RPMI7951 (cell line): ENCODE measurements at places on chromosomes 13 and 19. TPM values are rescaled to one million over a fixed set of nuclear protein-coding genes. Genes with fewer than 3 reads are reported as not detected.

GRCh38 chr19:42268704-42269477 is at the start of gene CIC:
TSS of gene CIC (plus strand) at chr19:42269252. CDS start at chr19:42271784, 2,532 bp downstream.
- peak; percentile 100 for DNase-seq

The ANKRD24 gene
- under 0.01 and 0.12 TPM in 2 replicates for total RNA-seq

GRCh38 chr13:49759503-49759902 is 33.0 kb downstream of the KPNA3 start:
- DNase-seq: no peak

DNA sequence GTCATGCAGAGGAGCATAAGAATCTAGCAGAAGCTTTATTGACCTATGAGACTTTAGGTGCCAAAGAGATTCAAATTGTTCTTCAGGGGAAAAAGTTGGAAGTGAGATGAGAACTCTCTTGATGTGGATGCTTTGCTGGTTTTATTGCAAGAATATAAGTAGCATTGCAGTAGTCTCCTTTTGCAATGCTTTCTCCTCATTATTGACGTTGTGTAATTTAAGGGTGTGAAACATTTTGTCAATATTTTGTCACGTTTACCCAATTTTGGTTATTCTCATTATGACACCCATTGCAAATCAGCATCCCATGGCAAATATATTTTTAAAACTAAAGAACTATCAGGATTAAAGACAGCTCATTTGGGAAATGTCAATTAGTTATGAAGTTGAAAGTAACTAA is 11.9 kb upstream of the LILRB5 start:
- DNase-seq: no peak

The ZNF285 gene
- 3.1 and 3.8 TPM in 2 replicates for total RNA-seq

- no peak for DNase-seq
These were observed 394.7 kb upstream of the KLF12 start for GRCh38 chr13:74528734-74529513.

- no peak for DNase-seq
These were observed 805 bp downstream of the ZNF784 start for GRCh38 chr19:55623561-55623960.

- DNase-seq: no peak
These were observed 788.0 kb upstream of the ATXN8OS start for GRCh38 chr13:69319656-69320055.

The RFPL4AL1 gene
- total RNA-seq: 0.20 TPM in 1 of 2 replicates, not detected in the other

GRCh38 chr13:98188544-98189166 is 11.6 kb upstream of the RNF113B start:
- no peak for DNase-seq

The DPF1 gene
- 1.7 and 3.0 TPM in 2 replicates for total RNA-seq

- no peak for DNase-seq
These were observed 43.1 kb downstream of the ZMYM2 start for GRCh38 chr13:20001366-20002190.

The STOML3 gene
- not detected in 2 replicates for total RNA-seq

The CYP2F1 gene
- not detected in 2 replicates for total RNA-seq

DNA sequence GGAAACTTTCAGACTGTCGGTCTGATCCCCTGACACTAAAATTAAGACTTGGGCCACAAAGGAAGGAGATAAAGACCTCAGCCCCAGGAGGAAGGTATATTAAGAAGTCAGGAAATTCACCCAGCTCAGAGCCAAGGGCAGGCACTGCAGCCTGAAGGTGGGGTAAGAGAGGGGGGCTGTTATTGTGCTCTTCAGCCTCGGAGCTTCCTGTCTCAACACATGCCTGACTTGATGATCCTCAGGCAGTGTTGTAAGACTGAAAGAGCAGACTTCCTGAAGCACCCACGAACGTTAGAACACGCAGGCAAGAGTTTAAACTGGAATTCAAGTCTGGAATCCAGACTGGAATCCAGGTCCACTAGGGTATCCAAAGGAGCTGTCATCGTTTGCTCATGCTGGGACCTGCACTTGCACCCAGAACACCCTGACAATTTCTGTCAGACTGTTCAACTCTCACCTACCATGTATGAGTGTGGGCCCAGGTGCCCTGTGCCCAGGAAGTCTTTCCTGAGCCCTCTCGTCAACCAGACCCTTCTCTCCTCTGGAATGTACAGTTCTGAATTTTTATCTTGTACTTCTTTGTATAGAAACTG is 10.7 kb upstream of the FLT1 start:
- DNase-seq: no peak

The ATP1A3 gene
- under 0.01 and 0.10 TPM in 2 replicates for total RNA-seq

GRCh38 chr13:82758044-82758443 is 1124.2 kb downstream of the SLITRK1 start:
- peak; percentile 33 for DNase-seq

DNA sequence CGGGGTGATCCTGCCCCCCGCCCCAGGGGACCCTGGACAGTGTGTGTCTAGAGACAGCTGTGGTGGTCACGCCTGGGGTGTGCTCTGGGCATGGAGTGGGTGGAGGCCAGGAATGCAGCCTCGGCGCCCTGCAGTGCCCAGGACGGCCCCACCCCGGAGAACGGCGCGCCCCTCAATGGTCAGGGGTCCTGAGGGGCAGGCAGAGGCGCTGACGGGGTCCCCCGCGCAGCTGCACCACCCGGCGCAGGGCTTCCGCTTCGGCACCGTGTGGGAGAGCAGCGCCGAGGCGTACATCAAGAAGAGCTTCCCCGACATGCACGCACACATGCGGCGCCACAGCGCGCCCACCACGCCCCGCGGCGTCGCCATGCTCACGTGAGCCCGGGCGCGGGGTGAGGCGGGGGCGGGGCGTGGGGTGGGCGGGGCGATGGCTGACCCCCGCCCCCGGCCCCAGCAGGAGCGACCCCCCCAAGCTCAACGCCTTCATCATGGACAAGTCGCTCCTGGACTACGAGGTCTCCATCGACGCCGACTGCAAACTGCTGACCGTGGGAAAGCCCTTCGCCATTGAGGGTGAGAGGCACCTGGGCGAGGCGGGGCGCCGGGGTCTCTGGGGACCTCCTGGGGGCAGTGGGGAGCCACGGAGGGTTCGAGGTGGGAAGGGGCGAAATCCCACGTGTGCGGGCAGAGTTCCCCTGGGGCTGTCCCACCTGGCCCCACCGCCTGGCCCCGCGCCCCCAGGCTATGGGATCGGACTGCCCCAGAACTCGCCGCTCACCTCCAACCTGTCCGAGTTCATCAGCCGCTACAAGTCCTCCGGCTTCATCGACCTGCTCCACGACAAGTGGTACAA is 7.4 kb downstream of the GRIN3B start:
- DNase-seq: no peak

- no peak for DNase-seq
These were observed 56.2 kb downstream of the ARHGAP35 start for GRCh38 chr19:46917002-46917401.

- DNase-seq: no peak
These were observed 5.4 kb upstream of the CAMSAP3 start for GRCh38 chr19:7590256-7590655.

The CGB5 gene
- not detected in 2 replicates for total RNA-seq

DNA sequence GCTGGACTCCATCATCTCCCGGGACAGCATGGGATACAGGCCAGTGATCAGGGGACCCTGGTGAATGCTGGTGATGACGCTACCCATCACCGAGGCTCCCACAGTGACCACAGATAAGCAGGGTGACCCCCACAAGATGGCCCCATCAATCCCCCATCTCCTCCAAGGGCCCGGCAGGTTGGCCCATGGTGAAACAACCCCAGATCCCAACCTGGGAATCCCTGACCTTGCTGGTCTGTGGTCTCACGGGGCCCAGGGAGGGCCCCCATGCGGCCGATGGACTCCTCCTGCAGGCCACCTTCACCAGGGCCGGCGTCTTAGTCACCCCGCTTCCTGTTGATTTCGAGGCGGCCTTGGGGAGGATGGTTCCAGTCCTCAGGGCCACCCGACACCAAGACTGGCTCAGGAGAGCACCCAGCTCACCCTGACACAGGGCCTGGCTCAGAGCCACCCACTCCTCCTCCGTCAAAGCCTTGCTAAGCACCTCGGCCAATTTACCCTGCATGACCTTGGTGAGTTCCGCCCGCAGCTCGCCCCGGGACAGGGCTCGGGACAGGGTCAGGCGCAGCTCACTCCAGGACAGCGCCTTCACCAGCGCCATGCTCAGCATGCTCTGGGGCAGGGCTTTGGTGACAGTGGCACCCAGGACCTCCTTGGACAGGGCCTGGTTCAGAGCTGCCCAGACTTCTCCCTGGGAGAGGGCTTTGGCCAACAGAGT is 10.0 kb downstream of the IQCN start:
- DNase-seq: no peak

DNA sequence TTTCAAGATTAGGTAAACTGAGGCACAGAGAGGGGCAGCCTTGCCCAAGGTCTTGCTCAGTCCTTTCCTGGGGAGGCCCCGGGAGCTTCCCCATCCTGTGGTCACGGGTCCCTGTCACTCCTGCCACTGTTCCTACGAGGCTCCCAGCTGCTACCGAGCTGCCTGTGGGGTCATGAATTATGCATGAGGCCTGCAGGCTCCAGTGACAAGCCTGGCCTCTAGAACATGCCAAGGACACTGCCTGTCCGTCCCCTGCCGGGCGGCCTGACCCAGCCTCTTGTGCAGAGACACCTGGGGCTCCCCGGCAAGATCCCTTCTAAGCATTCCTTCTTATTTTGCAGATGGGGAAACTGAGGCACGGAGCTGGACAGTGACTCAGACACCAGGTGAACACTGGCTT is 2.7 kb downstream of the FCHO1 start:
- DNase-seq: no peak

The IGFL2 gene
- total RNA-seq: not detected in 2 replicates

DNA sequence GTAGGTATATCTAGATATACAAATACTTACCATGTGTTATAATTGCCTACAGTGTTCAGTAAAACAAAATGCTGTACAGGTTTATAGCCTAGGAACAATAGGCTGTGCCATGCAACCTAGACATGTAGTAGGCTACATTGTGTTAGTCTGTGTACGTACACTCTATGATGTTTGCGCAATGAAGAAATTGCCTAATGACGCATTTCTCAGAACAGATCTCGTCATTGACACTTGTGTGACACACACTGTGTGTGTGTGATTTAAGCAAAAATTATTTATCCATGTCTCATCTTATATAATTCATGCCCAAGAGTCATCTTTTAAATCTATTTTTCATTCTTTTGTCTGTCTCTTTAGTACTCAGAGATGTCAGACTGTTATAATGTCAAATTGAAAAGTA is 1888.8 kb upstream of the PCDH20 start:
- DNase-seq: no peak

DNA sequence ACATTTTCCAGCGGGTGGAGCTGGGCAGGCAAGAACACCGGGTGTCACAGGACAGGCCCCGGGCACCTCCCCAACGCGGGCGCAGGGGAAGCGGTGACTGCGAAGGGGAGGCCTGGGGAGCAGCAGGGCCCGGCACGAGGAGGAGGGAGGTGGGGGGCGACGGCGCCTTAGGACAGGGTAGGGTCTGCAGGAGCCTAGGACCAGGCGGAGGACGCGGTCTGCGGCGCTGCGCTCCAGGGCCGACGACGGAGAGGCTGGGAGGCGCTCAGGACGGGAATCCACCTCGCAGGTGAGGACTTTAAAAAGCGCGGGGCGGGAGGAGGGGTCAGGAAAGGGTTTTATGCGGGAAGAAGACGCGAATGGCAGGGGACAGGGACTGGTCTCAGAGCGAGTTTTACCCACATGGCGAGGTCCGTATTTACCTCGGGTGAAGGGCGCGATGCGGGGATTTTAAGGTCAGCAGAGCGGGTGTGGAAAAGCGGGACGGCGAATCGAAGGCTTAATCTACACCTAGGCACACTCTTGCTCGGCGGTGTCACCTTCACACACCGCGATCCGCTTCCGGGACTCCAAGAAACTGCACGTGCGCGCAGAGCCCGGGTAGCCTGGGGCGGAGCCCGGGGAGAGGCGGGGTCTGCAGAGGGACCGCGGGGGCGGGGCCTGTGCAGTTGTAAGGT is 13.5 kb downstream of the ERVV-2 start:
- no peak for DNase-seq

DNA sequence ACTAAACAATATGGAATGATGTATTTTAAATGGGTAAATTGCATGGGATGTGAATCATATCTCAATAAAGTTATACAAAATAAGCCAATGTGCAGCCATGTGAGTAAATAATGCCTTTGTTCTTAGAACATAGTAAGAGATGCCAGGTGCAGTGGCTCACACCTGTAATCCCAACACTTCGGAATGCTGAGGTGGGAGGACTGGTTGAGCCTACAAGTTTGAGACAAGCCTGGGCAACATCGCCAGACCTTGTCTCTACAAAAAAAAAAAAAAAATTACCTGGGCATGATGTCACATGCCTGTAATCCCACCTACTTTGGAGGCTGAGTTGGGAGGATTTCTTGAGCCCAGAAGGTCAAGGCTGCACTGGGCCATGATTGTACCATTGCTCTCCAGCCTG is 230.7 kb downstream of the RFC3 start:
- no peak for DNase-seq

DNA sequence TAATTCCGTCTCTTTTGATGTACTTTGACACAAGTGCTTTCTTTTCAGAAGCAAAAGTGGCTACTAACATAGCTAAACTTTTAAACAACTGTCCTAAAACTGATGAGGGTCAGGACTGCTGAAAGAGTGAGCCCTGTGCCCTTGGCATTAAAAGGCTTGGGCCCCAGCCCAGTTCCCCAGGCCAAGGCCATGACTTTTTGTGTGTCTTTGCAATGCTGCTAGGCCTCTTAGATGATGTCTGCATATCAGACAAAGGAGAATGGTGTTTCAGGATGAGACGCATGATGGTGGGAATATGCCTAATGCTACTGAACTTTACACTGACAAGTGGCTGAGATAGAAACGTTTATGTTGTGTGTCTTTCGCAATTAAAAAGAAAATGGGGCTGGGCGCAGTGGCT is 38.0 kb downstream of the SLC7A9 start:
- DNase-seq: no peak
